NCI-H187 (cell line): ENCODE measurements at places on chromosomes 5 and 9.

DNA sequence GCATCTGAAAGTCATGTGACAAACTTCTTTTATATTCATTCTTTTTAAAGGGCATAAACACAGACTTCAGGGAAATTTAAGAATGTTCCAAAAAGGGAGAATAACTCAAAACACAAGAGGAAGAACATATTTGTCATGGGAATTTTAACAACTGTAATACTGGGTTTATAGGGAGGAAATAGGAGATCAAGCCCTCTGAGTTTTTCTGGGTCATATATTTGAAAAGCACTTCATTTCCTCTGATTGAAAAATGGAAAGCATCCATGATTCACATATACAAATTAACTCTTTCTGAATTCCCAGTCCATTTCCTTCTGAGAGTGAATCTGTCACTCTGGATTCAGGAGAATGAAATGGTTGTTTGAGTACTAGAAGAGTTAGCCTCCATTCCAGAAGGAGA lies 26.8 kb downstream of the LURAP1L start:
- DNase-seq: no peak

- DNase-seq: no peak
Measured at GRCh38 chr5:144195448-144195847, 24.8 kb downstream of the KCTD16 start.

GRCh38 chr9:36691671-36692070 lies 119.0 kb downstream of the MELK start:
- DNase-seq: no peak

DNA sequence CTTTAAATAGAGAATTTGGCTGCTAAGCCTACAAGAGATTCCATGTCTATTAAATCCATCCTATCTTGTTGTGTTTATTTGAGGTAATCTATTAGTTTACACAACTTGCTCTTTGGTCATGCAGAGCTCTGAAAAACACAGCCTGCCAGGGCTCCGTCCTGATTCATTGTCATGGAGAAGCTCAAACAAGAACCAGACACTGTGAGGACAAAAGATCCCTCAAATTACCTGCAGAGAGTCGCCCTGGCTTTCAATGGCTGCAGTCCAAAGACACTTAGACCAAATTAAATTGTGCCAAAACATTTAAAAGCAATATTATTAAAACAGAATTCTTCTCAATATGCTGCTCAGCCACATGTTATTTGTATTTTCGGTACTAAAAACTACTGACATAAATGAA lies 60.1 kb downstream of the CDH18 start:
- no peak for DNase-seq

GRCh38 chr9:108184941-108185340 lies 670.8 kb downstream of the ACTL7B start:
- DNase-seq: no peak

GRCh38 chr5:159071382-159071781 lies 28.3 kb downstream of the EBF1 start:
- DNase-seq: peak; percentile 90

DNA sequence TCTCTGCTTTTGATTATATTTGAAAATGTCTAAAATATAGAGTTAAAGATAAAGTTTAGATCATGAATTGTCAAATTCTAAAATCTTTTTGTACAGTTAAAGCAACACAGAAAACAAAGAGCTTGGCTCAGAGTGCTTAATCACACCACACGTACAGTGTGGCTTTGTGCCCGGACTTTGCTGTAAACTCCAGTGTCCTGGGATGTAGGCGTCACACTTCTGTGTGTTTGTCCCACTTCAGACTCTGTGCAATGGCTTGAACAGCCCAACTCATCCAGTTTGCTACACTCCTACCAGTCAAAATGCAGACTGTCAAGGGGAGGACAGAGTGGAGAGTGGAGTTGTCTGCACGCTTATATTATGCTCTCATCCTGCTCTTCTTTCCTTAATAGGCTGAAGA lies 45.3 kb downstream of the SMARCA2 start:
- no peak for DNase-seq

- DNase-seq: no peak
Measured at GRCh38 chr5:65120371-65120967, 351.7 kb downstream of the CWC27 start.

- peak; percentile 32 for DNase-seq
Measured at GRCh38 chr5:134525683-134526482, 413 bp downstream of the JADE2 start.

- DNase-seq: no peak
Measured at GRCh38 chr5:173300389-173301047, 27.7 kb downstream of the STC2 start.

DNA sequence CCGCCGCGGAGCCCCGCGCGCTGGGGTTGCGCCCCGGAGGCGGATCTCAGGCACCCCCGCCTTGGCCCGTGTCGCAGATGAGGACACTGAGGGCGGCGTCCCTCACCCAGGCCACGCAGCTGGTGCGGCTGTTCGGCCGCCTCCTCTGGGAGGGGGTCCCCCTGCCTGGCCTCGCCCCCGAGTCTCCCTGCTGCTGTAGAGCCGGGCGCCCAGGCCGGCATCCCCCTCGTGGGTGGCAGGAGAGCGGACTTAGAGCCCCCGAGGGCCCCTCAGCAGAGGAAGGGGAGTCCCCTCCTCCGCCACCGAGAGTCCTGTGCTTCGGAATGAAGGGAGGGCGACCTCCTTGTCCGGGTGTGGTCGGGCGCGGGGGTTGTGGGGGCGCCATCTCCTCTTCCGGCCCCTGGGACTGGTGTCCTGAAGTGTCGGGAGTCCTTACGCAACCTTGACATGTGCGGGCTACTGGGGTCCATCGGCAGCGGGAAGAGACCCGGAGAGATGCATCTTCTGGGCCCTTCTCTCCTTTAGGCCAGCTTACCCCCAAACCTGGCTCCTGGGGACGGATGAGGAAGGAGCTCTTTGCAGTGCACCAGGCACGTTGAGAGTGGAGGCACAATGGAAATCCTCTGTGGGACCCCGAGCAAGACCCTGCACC lies 11.7 kb upstream of the EXOSC2 start:
- DNase-seq: no peak

GRCh38 chr9:91207729-91208418 lies 153.8 kb downstream of the AUH start:
- DNase-seq: no peak

DNA sequence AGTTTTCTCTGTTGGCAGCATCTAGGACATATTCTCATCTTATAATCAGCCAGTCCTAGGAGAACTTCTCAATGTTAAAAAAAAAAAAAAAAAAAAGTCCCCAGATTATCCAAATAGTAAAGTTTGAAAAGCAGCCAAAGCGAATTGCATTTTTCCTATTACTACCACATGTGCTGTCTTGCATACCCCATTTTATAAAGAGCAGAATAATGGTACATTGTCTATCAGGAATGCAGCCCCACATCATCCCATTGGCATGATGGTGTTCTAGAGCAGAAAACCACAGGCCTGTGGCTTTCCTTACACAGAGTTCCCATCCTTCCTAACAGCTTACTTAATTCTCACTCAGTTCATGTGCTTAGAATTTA lies 381.6 kb downstream of the TMEM38B start:
- no peak for DNase-seq

DNA sequence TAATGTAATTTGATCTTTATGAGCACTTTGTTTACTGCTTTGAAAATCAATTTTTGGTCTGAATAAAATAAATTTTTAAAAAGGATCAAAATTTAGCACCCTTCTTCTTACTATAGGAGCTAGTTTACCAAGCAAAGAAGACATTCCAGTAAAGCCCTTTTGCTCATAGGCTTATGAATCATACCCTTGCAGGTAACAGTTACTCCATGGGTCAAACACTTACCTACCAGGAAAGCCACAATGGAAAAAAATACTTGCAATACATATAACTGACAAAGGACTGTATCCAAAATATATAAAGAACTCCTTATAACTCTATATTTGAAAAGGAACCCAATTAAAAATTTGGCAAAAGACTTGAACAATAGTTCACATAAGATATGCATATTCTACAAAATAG lies 66.6 kb downstream of the SHOC1 start:
- DNase-seq: no peak
